ENCODE measurements at places on chromosomes 5 and 9.

DNA sequence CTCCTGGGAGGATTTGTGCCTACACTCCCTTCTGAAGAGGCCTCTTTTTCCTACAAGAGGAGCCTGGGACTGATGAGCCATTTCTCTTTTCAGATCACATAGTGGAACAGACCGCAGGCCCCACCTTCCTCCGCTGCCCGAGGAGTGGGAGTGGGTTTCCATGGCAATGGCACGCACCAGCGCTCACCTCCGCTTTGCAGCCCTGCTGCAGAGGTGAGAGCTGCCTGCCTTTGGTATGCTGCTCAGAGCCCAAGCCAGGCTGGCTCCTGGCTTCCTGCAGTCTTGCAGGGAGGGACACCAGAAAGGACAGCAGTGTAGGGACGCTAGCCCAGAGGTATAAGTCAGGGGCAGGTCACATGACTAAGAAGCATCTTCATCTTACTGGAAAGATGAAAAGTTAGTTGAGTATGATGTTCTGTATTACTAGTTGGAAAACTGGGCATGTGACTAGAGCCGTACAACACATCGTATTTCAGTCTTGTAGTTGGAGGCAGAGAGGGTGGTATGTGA lies 12.4 kb downstream of the PTTG1 start:
- H3K27me3 ChIP-seq = peaks cover 16% of the 10 kb centered on the region

GRCh38 chr9:103319979-103320378 lies 324.8 kb downstream of the CYLC2 start:
- no peaks in the 10 kb centered on the region for H3K4me1 ChIP-seq
- DNase-seq = no peak
- H3K4me3 ChIP-seq = no peak overlapping the region
- no peaks in the 10 kb centered on the region for H3K36me3 ChIP-seq
- no peaks in the 10 kb centered on the region for H3K27me3 ChIP-seq

DNA sequence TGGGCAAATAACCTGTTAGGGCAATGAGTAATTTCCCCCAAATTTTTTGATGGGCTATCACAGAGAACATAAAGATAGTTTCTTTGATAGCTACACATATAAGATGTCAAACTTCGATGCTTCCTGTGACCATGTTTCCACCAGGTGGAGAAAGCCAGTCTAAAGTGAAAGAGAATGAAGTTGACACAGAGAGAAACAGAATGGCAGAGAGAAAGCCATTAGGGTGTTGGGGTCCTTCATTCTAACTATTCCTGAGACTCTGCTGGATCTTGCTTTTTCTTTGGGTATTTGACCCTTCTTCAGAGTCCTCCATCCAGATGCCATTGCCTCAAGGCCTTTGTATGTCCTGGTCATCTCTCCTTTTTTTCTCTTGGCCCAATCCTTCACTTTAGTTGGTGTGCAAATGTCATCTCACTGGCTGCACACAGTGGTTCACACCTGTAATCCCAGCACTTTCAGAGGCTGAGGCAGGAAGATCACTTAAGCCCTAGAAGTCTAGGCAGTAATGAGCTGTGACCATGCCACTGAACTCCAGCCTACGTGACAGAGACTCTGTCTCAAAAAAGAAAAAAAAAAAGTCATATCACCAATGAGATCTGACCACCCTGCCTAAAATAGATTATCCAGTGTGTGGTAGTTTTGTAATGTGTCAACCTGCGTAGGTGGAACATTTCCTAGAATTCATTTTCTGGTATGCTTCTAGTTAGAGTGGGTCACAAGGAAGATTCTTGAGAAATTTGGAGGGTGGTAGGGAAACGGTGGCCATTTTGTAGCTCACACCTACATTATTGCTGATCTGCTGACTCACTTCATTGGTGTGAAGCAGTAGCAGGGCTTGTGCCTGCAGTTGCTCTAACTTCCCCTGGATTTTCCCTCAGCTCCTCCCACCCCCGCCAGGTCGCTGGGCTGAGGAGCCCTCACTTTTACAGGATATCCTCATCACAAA lies 20.8 kb upstream of the KIF2A start:
- peaks cover 3% of the 10 kb centered on the region for H3K27me3 ChIP-seq
- peak overlapping the region; percentile 99 for H3K27ac ChIP-seq
- peaks cover 58% of the 10 kb centered on the region for H3K4me1 ChIP-seq
- peaks cover 25% of the 10 kb centered on the region for H3K36me3 ChIP-seq
- peak overlapping the region; percentile 34 for H3K4me3 ChIP-seq

GRCh38 chr5:42929871-42930270 lies 110.2 kb downstream of the ANXA2R start:
- no peak for DNase-seq
- no peaks in the 10 kb centered on the region for H3K36me3 ChIP-seq
- H3K27ac ChIP-seq = no peak overlapping the region
- H3K4me3 ChIP-seq = no peak overlapping the region
- peaks cover 16% of the 10 kb centered on the region for H3K27me3 ChIP-seq
- H3K4me1 ChIP-seq = no peaks in the 10 kb centered on the region

DNA sequence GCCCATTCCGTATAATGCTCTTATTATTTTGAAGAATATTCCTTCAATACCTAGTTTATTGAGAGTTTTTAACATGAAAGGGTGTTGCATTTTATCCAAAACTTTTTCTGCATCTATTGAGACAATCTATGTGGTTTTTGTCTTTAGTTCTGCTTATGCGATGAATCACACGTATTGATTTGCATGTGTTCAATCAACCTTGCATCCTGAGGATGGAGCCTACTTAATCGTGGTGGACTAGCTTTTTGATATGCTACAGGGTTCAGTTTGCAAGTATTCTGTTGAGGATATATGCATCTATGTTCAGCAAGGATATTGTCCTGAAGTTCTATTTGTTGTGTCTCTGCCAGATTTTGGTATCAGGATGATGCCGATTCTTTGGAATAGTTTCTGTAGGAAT lies 1070.3 kb upstream of the CDH18 start:
- no peak overlapping the region for H3K27ac ChIP-seq
- no peak for DNase-seq
- H3K36me3 ChIP-seq = no peaks in the 10 kb centered on the region

Measured in activated naive CD4-positive, alpha-beta T cell treated with anti-CD3 and anti-CD28 coated beads, Interleukin-2, amount 10 ng/mL, durations not matched to agents 7 days and 5 days (primary cell).